ENCODE measurements at places on chromosomes 1 and 21.

DNA sequence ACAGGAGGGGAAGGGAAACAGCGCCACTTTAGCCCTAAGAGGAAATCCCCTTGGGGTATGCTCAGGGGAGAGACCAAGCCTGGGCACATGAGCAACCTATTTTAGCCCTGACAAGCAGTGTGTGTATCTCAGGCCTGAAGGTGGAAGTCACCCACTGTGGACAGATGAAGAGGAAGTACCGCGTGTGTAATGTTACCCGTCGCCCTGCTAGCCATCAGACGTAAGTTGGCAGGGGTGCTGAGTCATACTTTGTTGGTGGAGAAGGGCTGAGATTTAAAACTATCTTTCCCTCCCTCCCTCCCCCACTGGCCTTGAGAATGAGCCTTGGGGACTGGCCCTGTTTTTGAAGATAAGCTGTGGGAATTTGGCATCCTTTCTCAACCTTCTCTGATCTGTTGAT is 11.2 kb downstream of the AGO1 start:
- H3K4me3 ChIP-seq, result no peak overlapping the region
- no peaks in the 10 kb centered on the region for H3K27me3 ChIP-seq
- peak overlapping the region; percentile 35 for H3K27ac ChIP-seq
- peaks cover 12% of the 10 kb centered on the region for H3K36me3 ChIP-seq
- no peak for DNase-seq

GRCh38 chr1:16348414-16349182 is 3.7 kb downstream of the FBXO42 start:
- no peaks in the 10 kb centered on the region for H3K27me3 ChIP-seq
- no peak overlapping the region for H3K27ac ChIP-seq
- no peaks in the 10 kb centered on the region for H3K36me3 ChIP-seq
- no peak overlapping the region for H3K4me3 ChIP-seq

- H3K27ac ChIP-seq, result no peak overlapping the region
- peak; percentile 30 for DNase-seq
- peaks cover 9% of the 10 kb centered on the region for H3K4me1 ChIP-seq
- H3K4me3 ChIP-seq, result no peak overlapping the region
- no peaks in the 10 kb centered on the region for H3K36me3 ChIP-seq
Measured at GRCh38 chr1:240691909-240692705, 80.2 kb upstream of the GREM2 start.

DNA sequence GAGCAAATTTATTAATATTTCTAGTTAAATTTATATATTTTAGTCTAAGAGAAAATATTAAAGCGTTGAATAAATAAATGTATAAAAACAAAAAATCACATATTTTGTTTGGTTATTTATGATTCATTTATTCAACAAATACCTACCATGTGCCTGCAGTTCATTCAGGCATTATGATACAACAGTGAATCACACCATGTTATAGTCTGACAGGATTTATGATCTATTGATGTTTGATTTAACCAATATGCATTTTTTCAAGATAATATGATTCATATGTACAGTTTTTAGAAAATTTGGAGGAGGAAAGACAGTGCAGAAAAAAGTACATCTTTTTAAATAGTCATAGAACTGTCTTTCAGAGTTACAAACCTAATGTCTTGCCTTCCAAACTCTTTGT is 7.4 kb upstream of the TRIM58 start:
- H3K36me3 ChIP-seq, result no peaks in the 10 kb centered on the region
- no peak overlapping the region for H3K27ac ChIP-seq
- H3K4me3 ChIP-seq, result no peak overlapping the region
- no peak for DNase-seq

DNA sequence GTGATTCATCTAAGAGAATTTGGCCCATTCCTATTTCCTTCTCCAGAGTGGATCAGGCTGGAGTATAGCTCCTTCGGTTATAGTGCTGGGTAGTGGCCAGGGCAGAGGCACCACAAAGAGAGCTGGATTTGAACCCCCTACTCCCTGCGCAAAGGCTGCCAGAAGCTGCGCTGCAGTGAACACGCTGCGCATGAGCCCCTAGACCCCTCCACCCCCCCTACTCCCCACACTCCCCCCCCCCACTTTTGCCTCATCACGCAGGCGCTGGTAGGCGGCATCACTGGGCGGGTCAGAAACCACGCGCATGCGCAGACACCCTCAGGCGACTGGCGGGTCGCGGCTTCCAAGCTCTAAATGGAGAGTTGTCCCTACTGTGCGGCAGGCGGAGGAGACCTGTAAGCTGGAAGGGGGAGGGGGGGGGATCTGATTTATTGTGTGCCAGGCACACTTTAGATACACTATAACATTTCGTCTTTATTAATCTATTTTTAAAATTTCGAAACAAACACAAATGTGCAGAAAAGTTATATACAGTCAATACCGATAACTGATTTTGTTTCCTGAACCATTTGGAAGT is 38.7 kb upstream of the HMGN1 start:
- peak overlapping the region; percentile 91 for H3K27ac ChIP-seq
- H3K4me3 ChIP-seq, result peak overlapping the region; percentile 86
- H3K4me1 ChIP-seq, result peaks cover 33% of the 10 kb centered on the region
- no peaks in the 10 kb centered on the region for H3K27me3 ChIP-seq
- peaks cover 7% of the 10 kb centered on the region for H3K36me3 ChIP-seq
- DNase-seq, result peak; percentile 95

DNA sequence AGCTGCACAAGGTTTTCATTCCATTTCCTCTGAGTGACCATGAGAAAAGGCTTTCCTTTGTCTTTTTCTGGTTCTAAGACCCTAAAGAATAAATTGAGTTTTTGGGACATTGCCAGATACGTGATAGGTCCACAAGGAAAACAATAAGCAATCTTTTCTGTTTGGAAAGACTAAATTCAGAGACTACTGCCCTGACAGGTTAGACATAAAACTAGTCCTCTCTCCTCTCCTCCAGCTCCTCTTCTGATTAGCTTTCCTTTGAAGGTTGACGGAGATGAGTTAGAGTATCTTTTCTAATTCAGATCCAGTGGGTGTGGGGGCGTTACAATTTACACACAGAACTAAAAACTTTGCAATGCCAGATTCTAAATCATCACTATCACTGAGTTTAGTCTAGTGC is 57.8 kb upstream of the C1orf53 start:
- H3K27me3 ChIP-seq, result no peaks in the 10 kb centered on the region
- no peaks in the 10 kb centered on the region for H3K4me1 ChIP-seq
- H3K36me3 ChIP-seq, result no peaks in the 10 kb centered on the region

GRCh38 chr1:103283371-103283770 is 175.0 kb upstream of the COL11A1 start:
- no peak overlapping the region for H3K27ac ChIP-seq
- H3K4me1 ChIP-seq, result no peaks in the 10 kb centered on the region
- no peak for DNase-seq
- H3K36me3 ChIP-seq, result no peaks in the 10 kb centered on the region

GRCh38 chr1:198598796-198599321 is 40.0 kb upstream of the PTPRC start:
- peak overlapping the region; percentile 88 for H3K27ac ChIP-seq
- H3K4me1 ChIP-seq, result peaks cover 85% of the 10 kb centered on the region
- H3K36me3 ChIP-seq, result peaks cover 17% of the 10 kb centered on the region
- peak overlapping the region; percentile 71 for H3K4me3 ChIP-seq

GRCh38 chr1:54807756-54808155 is 6.6 kb upstream of the TTC22 start:
- H3K4me1 ChIP-seq, result peaks cover 15% of the 10 kb centered on the region
- DNase-seq, result no peak
- H3K27me3 ChIP-seq, result no peaks in the 10 kb centered on the region
- H3K4me3 ChIP-seq, result no peak overlapping the region

DNA sequence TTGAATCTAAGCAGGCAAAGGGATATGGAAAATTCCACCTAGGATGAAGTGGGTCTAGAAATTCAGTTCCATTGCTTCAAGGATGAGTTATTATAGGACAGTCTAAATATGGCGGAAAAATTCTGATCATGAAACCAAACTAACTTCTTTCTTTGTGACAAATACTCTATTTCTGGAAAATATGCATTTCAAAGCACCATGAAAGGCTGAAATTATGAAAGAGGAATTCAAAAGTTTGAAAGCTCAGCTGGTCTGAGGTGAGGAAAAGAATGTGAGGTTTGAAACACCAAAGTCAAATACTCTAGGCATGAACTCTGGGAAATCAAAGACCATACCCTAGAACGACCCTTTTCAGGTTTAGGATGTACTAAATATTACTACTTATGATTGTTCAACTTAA is 36.4 kb upstream of the COL11A1 start:
- no peaks in the 10 kb centered on the region for H3K4me1 ChIP-seq
- no peak overlapping the region for H3K27ac ChIP-seq
- H3K36me3 ChIP-seq, result no peaks in the 10 kb centered on the region
- no peaks in the 10 kb centered on the region for H3K27me3 ChIP-seq

DNA sequence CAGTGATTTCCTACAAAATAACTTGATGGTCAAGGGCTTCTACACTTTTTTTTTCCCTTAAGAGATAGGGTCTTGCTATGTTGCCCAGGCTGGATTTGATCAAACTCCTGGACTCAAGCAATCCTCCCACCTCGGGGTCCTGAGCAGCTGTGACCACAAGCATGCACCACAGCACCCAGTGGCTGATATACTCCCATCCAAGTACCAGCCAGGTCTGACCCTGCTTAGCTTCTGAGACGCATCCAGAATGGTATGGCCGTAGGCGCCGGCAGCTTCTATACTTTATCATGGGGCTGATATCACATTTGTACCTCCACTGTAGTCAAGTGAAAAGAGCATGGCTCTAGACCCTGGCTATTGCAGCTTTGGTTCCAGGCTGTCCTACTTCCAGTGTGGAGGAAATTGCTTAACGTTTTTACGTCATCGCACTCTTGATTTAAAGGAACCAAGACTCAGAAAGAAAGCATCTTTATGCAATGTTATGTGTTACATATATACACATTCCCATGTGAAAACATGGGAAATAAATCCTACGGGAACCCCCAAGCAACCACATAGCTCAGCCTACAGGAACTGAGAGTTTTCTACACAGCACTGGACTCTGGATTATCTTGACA is 39.5 kb downstream of the PDPN start:
- H3K4me1 ChIP-seq, result no peaks in the 10 kb centered on the region
- H3K27me3 ChIP-seq, result peaks cover 9% of the 10 kb centered on the region
- DNase-seq, result no peak

DNA sequence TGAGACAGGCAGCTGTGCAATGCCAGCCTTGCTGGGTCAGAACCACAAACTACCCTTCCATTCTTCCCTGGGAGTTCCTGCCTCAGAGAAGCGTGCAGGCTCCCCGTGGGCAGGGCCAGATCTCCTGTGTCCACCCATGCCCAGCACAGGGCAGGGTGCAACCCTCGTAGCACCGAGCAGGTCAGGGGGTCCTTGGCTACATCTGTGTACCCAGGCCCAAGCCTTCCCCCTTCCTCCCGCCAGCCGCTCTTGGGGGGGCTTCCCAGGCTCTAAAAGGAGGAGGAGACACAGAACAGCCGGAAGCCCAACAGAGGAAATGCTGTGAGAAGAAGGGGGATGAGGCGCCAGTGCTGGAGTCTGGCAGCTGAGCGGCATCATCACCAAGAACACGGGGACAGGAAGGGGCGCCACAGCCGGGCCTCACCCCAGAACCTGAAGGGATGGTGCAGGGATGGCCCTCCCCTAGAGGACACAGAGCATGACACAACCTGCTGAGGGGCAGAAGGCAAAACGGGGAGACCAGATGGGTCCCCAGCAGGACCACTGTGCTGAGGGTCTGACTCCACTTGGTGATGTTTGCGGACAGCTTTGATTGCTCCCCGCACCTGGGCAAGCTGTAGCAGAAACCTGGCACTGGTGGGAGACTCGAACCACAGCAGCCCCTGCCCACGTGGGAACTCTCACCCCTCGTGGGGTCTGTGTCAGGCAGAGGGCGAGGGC is 233.2 kb downstream of the NPHP4 start:
- H3K4me3 ChIP-seq, result no peak overlapping the region
- no peak for DNase-seq
- H3K27ac ChIP-seq, result no peak overlapping the region
- peaks cover 4% of the 10 kb centered on the region for H3K27me3 ChIP-seq

DNA sequence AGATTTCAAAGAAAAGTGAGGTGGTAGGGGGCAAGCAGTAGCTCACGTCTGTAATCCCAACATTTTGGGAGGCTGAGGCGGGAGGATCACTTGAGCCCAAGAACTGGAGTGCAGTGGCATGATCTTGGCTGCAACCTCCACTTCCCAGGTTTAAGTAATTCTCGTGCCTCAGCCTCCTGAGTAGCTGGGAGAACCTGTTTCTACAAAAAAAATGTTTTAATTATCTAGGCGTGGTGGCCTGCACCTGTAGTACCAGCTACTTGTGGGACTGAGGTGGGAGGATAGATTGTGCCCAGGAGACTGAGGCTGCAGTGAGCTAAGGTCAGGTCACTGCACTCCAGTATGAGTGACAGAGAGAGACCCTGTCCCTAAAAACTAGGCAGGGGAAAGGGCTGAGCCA is 2.6 kb upstream of the TSPAN1 start:
- no peak overlapping the region for H3K27ac ChIP-seq
- no peaks in the 10 kb centered on the region for H3K36me3 ChIP-seq
- DNase-seq, result no peak
- H3K27me3 ChIP-seq, result peaks cover 4% of the 10 kb centered on the region
- H3K4me3 ChIP-seq, result no peak overlapping the region

GRCh38 chr1:191592039-191592438 is 566.2 kb upstream of the RGS18 start:
- no peaks in the 10 kb centered on the region for H3K4me1 ChIP-seq
- no peaks in the 10 kb centered on the region for H3K36me3 ChIP-seq
- H3K27ac ChIP-seq, result no peak overlapping the region
- no peaks in the 10 kb centered on the region for H3K27me3 ChIP-seq
- H3K4me3 ChIP-seq, result no peak overlapping the region

DNA sequence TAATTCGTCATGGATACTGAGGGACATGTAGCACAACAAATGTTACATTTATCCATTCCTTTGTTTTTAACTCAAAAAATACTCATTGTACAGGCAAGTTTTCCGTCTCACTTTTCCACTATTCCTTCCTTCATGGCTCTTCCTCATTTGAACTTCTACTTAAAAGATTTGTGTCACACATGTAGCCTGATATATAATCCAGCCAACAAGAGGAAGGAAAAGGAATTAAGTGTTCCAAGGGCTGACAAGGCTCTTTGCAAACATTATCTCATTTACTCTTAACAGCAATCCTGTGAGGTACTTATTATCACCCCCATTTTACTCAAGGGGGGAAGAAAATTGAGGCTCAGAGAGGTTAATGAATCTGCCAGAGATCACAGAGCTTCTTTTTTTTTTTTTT is 22.9 kb downstream of the CD244 start:
- no peaks in the 10 kb centered on the region for H3K36me3 ChIP-seq
- no peak overlapping the region for H3K27ac ChIP-seq
- no peak for DNase-seq
- H3K4me1 ChIP-seq, result peaks cover 43% of the 10 kb centered on the region
- no peak overlapping the region for H3K4me3 ChIP-seq

- peaks cover 57% of the 10 kb centered on the region for H3K4me1 ChIP-seq
- H3K4me3 ChIP-seq, result no peak overlapping the region
- peak overlapping the region; percentile 40 for H3K27ac ChIP-seq
- no peak for DNase-seq
- peaks cover 15% of the 10 kb centered on the region for H3K36me3 ChIP-seq
Measured at GRCh38 chr1:15885269-15885668, 37.8 kb downstream of the SPEN start.

DNA sequence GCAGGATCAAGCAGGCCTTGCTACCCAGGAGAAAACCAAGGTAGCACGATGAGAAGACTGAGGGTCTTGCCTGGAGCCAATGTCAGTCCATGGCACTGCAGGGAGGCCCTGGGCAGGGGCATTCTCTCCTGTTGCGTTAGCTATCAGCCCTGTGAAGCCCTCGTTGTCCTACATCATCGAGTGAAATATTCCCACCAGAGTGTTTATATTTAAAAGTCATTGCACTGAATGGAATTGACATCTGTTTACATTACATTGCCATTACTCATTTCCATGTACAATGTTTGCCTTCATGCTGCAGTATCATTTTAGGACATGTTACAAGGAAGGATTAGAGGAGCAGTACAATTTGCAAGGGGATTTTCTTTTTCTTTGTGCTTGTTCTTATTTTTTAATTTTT is 243.9 kb downstream of the KAZN start:
- no peak overlapping the region for H3K4me3 ChIP-seq
- no peaks in the 10 kb centered on the region for H3K4me1 ChIP-seq
- peaks cover 4% of the 10 kb centered on the region for H3K36me3 ChIP-seq
- H3K27me3 ChIP-seq, result peaks cover 10% of the 10 kb centered on the region

Data from activated naive CD4-positive, alpha-beta T cell treated with anti-CD3 and anti-CD28 coated beads for 36 hours (primary cell).